ENCODE measurements at places on chromosomes 4 and X.

DNA sequence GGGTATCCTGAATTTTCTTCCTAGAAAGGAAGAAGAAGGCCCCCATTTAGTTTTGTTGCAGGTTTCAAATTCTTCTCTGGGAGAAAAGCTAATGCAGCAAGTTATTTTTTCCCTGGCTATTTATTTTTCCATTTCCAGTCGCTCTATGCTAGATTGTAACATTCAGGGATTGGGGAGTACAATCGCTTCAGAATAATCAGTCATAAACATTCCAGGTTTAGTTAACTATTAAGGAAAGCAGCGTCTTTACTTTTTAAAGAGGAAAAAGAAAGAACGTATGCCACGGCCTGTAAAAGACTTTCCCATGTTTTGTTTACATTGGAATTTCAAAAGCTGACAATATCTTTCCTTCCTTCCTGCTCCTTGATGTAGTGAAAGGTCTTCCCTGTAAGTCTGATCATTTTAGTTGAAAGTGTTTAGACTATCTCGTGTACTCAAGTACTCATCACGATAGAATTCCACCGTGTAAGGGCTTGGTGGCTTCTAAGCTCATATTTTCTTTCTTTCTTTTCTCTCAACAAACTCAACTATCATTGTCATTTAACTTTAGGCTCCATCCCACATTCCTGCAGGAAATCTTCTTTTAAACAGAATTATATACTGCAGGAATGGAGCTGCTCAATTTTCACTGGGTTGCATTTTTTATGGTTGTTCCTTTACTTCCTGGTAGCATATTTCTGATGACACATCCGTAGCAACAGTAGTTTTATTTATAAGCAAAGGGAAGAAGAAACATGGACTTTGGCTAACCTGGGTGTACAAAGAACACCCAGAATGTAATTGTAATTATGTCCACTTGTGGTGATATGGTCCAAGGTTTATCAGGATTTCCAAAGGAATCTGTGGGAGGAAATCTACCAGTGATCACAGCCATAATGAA is 213.1 kb upstream of the FAT1 start:
- no peak for DNase-seq

- DNase-seq = no peak
Measured at GRCh38 chr4:185772391-185773093, 39.5 kb downstream of the SORBS2 start.

GRCh38 chr4:81905971-81906370 is 434.3 kb upstream of the RASGEF1B start:
- DNase-seq = no peak

DNA sequence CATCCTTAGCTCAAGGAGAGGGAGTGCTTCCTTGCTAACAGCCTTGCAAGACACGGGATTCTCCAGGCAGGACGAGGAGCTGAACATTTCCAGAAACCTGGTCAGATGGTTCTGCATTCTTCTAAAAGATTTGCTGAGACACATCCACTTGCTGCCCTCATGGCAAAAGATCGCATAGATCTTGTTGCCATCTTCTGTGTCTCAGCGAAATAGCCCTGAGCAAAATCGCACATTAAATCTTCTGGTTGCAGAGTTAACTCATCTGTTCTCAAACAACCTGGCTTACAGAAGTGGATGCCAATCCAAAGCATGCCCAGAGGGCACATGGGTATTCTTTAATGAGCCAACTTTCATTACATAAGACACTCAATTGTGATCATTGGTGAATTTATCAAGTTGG is 167.5 kb downstream of the PRKX start:
- DNase-seq = no peak

- DNase-seq = no peak
Measured at GRCh38 chrX:136203438-136203837, 47.8 kb downstream of the MAP7D3 start.

GRCh38 chr4:185566425-185566824 is 31.1 kb upstream of the PDLIM3 start:
- DNase-seq = no peak

GRCh38 chrX:109719264-109719663 is 13.8 kb downstream of the ACSL4 start:
- no peak for DNase-seq

DNA sequence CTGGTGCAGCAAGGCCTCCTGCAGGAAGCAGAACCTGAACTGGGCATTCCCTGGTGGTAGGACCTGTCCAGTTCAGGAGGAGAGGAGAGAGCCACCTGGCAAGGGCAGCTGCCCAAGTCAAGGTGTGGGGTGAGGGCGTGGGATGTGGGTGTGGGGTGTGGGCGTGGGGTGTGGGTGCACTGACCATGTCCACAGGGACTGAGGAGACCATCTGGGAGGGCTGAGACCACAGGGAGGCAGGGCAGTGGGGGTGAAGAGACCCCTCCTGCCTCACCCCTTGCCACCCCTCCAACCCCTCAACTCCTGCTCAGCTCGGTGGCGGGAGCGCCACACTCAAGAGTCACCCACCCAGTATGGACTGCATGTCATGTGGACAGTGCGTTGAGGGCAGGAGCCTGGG is 117.9 kb downstream of the CPZ start:
- DNase-seq = peak; percentile 25

DNA sequence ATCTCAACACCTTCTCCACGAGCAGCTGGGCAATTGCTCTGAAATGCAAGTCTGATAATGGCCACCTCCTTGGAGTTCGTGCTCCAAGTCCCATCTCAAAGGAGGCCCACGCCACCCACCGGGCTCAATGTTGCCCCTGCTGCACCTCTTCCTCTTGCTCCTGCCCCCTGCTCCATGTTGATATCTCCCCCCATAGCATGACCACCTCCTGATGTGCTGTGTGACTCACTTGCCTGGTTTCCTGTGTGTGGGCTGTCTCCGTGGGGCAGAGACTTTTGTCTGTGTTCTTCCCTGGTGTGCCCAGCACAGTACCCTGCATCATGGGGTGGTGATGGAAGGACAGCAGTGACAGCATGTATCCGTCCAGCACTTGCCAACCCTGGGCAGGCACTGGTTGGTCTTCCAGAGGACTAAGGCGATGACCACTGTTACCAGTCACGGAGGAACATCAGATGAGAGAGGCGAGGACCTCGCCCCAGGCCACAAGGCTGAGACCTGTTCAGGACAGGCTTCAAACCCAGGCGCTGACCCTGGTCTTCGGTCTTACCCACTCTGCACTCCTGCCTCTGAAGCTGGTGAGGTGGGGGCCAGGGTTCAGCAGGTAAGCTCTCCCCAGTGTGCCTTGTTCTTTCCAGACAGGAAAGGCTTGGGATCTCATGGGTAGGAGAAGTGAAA is 104.6 kb upstream of the LRPAP1 start:
- no peak for DNase-seq

DNA sequence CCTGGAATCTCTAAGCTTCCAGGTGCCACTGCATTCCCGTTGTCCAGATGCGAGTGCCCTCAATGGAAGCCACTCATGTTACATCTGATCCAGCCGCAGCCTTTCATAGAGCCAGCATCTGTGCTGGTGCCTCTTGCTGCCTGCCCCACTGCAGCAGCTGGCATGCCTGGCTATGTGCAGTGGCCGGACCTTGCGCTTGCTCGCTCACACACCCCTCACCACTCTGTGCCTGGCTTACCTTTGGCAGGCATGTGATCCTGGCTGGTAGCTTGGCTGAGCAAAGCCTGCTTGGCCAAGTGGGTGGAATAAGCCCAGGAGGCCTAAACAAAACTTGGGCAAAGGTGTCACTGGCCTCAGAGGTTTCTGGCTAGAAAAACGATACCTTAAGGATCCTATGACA is 59.5 kb upstream of the CDKN2AIP start:
- no peak for DNase-seq

DNA sequence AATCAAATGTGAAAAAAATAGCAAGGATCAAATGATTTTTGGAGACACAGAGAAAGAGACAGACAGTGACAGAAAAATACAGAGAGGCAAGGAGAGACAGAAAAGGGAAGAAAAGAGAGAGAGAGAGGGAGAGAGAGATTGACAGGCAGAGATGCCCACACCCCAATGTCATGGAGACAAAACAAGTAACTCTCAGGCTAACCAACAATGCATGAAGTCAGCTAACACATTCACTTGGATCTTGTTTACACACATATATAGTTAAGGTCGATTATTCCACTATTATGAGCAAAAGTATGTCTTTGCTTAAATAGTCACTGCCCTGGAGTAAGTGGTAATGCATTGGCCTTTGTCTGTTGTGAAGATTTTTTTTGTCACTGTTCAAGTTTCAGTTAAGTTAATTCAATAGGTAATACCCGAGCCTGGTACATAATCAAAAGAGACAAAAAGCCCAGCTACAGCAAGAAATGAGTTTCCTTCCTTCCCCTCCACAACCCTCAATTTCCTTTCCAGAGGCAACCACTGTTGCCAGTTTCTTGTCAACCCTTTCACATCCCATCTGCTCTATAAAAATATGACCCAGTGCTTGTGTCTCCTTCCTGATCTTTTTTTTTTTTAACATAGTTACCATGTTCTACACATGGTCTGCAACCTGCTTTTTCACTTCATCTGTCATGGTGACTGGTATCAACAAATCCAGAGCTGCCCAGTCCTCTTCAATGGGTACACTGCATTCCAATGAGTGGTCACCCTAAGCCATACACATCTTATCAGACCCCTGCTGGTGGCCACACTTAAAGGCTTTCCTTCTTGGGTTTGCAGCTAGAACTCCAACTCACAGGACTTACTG is 52.1 kb downstream of the PROM1 start:
- no peak for DNase-seq

- no peak for DNase-seq
Measured at GRCh38 chr4:184287697-184288255, 70.1 kb upstream of the ENPP6 start.

DNA sequence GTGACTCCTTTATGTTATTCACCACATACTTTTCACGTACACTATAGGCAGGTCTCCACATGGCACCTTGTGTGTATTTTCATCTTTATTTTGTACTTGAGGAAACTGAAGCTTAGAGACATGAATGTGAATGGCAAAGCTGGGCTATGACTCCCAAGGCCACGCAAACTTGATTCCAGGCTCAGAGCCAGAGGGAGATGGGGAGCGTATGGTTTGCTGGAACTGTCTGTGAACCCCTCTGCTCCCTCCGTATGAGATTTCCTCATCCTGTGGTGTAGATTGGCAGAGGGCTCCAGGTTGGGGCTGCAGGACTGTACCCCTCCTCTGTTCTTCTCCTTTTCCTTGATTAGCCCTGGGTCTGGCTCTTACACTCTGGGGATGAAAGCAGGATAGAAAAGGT is 16.1 kb upstream of the STARD8 start:
- DNase-seq = no peak

GRCh38 chr4:23235628-23236390 is 543.1 kb downstream of the GBA3 start:
- DNase-seq = no peak

DNA sequence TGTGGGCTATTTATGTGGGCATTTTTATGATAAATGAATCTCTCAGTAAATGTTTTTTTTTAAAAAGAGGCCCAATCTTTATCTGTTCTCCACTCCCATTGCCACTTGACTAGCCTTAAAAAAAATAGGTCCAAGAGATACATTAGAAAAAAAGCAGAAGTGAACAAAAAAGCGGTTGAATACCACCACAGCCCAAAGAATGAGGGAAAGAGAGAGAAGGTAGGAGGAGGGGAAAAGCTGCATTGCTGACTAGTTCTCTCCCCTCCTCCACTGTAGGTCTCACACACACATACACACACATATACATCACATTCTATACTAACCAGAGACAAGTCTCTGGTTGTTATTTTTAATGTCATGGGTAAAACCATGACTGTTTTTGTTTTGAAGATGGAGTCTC is 95.8 kb upstream of the IL13RA1 start:
- DNase-seq = no peak

DNA sequence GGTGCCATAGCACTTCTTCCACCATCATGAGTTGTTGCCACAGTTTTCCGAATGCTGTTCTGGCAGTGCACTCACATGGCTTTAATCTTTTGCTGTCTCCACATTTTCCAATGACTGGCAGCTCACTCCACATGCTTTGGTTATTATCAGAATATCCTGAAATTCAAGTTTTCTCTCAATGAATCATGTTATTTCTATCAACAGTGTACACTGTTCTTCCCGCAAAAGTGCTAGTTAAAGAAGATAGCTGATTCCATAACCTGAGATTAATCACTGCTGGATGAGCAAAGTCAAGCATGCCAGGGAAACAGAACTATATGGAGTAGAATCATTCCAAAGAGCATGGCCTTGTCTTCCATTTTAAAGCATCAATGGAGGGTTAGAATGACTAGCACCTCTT is 14.6 kb upstream of the IL13RA2 start:
- DNase-seq = no peak

GRCh38 chr4:152700151-152700550 is 20.4 kb upstream of the TMEM154 start:
- no peak for DNase-seq

- DNase-seq = no peak
Measured at GRCh38 chr4:89296399-89296798, 11.2 kb downstream of the GPRIN3 start.

DNA sequence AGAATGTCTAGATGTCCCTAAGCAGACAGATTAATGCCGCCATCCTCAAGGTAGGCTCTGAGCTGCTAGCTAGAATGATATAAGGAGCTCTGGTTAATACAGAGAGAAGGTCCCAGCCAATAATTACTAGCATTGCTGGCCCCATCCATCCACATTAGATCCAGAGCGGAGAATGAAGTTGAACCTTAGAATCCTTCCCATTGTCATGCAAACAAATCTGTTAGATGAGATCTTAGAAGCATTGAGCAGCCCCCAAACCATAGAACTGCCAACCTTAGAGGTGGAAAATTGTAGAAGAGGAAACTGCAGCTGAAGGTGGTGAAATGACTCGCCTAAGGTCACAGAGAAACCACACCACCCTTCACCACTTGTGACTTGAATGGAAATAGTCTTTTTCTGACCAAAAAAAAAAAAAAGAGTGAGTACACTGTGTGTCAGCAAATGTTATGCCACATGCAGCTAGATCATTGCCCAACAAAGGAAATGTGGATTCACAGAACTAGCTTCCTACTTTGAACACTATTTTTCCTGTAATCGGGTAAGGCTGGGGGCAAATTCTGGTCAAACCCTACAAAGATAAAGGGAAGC is 162.1 kb downstream of the SMIM20 start:
- DNase-seq = no peak

All from mesothelial cell of epicardium (in vitro differentiated cells).